ENCODE measurements at places on chromosomes 16 and 17.

DNA sequence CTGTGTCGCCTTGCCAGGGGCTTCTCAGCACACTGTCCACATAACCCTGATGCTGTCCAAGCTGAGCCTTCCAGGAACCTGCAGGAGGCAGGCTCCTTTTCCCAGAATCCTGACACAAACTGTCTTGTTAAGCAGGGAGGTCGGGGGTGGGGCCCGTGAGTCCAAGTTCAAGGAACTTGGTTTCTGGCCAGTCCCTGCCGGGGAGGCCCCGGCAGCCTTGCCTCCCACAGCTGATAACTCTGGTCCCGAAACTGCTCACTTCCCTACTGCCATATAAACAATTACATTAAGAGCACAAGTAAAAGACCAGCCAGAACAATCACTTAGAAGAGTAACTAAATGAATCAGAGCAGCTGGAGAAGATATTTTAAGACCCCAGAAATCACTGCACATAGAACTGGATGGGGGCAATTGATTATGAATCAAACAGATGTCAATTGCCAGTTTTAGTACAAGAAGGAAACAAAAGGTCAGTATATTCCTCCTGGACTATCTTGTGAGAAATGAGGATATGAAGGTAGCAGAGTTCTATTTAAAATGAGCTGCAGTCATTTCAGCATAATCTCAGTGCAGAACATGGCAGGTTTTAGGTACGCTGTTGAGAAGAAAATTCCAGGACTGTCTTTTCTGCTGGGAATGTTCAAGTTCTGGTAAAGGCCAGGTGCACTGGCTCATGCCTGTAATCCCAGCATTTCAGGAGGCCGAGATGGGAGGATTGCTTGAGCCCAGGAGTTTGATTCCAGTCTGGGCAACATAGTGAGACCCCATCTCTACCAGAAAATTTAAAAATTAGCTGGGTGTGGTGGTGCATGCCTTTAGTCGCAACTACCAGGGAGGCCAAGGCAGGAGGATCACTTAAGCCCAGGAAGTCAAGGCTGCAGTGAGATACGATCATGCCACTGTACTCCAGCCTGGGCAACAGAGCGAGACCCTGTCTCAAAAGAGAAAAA lies 169.8 kb downstream of the PITPNC1 start:
- no peak for DNase-seq

DNA sequence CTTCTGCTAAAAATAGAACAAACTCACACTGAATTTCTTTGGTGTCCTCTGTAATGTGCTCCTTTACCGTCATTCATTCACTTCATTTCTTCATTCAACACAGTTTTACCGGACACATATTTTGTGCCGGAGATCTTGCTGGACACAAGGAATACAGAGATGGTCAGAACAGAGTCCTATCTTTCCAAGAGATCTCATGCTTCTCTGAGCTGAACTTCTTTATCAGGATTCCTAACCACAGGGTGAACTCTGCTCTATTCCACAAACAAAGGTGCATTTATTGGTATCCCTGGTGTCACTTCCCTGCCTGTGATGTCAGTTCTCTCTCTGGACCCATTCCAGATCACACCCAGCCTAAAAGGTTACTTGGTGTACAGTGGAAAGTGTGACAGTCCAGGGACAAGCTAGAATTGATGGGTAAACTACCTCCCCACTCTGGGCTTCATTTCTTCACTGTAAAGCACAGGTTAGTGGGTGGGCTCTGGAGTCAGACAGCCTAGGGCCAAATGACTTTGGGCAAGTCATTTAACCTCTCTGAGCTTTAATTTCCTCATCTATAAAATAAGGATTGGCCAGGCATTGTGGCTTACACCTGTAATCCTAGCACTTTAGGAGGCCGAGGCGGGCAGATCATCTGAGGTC lies 4.2 kb downstream of the IFI35 start:
- no peak for DNase-seq

DNA sequence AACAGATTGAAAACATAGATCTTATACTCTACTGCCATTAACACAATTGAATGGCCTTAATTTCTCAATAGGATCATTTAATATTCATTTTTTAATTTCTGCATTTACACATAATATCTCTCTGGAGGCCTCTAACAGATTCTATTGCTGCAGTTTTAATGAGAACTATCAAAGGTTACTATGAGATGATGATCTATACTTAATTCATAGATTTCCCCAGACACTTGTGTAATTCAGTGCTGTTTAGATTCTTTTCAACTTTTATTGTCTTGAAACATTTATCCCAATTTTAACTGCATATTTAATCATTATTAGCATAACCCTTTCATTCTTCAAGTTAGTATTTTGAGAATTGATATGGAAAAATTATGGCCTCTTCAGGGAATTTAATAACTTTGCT lies 1056.5 kb upstream of the CDH8 start:
- DNase-seq = no peak

DNA sequence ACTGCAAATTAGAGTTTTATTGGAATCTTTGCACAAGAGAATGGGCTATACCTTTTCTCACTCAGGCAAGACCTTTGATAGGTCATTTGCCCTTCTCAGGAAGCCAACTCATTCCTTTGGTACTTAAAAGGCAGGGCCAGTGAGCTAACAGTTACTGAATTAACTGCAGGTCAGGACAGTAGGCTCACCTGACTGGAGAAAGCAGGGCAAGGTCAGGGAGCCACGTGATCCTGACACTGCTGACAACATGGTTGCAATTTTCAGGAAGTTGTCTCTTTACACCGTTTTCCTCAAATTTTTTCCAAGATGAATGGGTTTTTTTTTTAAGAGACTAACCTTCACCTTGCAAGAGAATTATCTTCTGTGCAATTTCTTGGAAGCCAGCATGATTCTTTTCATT lies 21.1 kb downstream of the CPSF4L start:
- no peak for DNase-seq

GRCh38 chr17:19533718-19534561 lies at the start of gene SLC47A1:
SLC47A1 (plus strand) TSS chr17:19533854; CDS start chr17:19533940, 86 bp downstream.
- no peak for DNase-seq

- DNase-seq = no peak
Observed at GRCh38 chr17:48500435-48501426, 30.1 kb downstream of the HOXB1 start.

- DNase-seq = no peak
Observed at GRCh38 chr17:44565866-44566443, 8.7 kb downstream of the FZD2 start.

DNA sequence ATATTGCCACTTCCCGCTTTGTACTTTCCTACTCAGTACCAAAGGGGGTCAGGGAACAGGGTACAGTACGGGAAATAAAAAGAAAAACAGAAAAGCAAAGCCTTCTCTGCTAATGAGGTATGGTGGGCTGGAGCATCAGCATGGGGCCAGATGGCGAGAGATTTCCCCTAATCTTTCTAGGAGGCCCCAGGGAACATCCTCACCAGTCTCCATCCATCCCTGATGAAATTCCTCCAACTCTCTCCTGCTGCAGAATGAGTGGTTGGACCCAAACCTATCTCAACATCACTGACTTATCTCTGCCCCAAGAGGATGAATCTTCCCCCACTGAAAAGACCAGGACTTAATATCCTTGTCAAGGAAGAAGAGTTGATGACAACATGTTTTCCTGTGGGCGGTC lies 185.6 kb downstream of the C16orf78 start:
- DNase-seq = no peak

DNA sequence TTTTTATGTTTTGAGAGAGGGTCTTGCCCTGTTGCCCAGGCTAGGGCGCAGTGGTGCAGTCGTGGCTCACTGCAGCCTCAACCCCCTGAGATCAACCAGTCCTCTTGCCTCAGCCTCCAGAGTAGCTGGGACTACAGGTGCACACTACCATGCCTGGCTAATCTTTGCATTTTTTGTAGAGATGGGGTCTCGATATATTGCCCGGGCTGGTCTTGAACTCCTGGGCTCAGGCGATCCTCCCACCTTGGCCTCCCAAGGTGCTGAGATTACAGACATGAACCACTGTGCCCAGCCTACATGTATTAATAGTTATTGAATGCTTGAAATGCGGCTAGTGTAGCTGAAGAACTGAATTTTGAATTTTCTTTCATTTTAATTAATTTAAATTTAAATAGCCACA lies 12.2 kb downstream of the C1QTNF1 start:
- no peak for DNase-seq

DNA sequence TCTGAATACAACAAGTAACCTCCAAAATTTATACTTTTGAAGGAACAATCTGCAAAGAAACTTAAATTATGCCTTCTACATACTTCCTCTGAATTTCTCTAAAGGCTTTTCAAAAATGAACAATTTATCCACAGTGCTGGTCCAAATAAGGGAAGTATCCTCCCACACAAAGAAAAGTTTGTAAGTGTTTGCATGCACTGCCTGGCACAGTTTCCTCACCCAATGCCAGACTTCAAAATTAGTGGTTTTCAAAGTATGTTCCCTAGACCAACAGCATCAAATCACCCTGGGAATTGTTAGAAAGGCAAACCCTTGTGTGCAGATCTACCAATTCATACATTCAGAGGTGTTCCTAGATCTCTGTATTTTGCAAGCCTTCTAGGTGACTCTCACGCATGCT lies 82.5 kb downstream of the PCTP start:
- DNase-seq = no peak

- DNase-seq = no peak
Observed at GRCh38 chr17:29283961-29284360, 10.0 kb downstream of the NUFIP2 start.
